ENCODE measurements at places on chromosomes 3 and 15.
A peak's percentile ranks its signal among the peaks of the same experiment; 100 is the strongest.

- no peak for DNase-seq
These were observed 2.2 kb downstream of the P2RY14 start for GRCh38 chr3:151276038-151276686.

- DNase-seq = no peak
These were observed 28.8 kb downstream of the GBE1 start for GRCh38 chr3:81732642-81733041.

- DNase-seq = no peak
These were observed 138.3 kb upstream of the MYRIP start for GRCh38 chr3:39671116-39671515.

DNA sequence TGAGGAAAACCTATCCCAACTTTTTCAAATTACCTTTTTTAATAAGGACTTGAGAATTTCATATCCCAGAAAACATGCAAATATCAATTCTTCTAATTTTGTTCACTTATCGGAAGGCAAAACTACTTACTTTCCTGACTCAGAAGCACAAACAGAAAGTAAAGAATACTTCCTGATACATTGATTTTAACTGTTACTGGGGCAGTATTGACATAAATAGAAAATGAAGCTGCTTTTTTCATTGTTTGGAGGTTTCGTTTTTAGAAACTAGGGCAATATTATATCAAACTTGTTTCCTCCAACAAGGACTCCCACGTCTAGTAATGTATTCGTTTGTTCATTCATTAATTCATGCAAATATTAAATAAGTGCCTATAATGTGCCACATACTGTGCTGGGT, 19.1 kb downstream of the PAQR9 start:
- no peak for DNase-seq

GRCh38 chr3:159841766-159842165, 146.9 kb upstream of the IL12A start:
- DNase-seq = no peak

GRCh38 chr15:90790561-90790960, 73.4 kb downstream of the BLM start:
- no peak for DNase-seq

GRCh38 chr3:150825916-150826377, 63.0 kb upstream of the SIAH2 start:
- DNase-seq = no peak

DNA sequence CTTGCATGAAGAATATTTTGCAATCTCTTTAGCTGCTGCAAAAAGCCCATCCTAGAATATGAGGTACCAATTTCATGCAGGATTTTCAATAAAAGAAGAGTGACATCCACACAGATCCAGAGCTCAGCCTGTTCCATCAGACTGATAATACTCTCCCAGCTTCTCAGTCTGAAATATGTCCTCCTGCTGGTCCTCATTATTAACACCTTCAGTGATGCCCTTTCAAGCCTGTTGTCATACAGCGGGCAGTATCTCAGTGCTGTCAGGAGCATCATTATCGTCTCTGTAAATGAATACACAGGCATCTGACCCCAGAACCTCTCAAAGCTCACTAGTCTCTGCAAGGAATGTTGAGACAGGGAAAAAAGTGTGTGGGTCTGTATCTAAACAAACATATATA, 1387.8 kb downstream of the OTOL1 start:
- DNase-seq = no peak

DNA sequence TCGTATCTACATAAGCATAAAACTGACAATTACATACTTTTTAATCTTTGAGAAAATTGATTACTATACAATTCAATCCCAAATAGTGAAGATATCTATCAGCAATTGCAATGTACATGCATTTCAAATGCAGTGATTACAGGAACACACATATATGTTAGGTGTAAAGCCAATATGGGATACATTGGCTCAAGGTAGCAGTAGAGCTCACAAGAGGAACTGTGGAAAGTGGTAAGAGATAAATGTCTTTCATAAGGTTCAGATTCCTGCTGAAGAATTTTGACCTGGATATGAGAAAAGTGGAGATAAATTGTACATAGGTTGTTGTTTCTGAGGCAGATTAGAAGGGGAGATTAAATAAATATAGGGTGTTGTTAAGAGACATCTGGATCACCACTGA, 1280.5 kb downstream of the OTOL1 start:
- no peak for DNase-seq

- no peak for DNase-seq
These were observed 104.4 kb downstream of the RPL22L1 start for GRCh38 chr3:170765419-170766078.

- no peak for DNase-seq
These were observed 118.5 kb upstream of the LIPC start for GRCh38 chr15:58313304-58313703.

DNA sequence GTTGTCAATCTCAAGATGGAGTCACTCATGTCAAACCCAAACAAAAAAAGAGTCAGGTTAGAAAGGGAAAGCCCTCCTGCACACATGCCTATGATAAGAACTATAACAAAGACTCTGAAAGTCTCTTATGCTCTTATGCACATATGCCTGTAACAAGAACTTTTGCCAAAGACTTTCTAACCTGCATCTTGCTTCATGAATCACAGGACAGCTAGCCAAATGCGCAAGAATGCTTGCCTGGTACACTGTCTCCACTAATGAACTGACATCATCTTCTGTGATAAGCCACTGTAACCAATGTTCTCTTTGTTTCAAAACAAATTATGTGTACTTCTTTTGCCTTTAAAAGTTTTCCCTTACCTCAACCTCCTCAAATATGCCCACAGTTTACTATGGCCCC, 18.2 kb upstream of the EHHADH start:
- DNase-seq = no peak

DNA sequence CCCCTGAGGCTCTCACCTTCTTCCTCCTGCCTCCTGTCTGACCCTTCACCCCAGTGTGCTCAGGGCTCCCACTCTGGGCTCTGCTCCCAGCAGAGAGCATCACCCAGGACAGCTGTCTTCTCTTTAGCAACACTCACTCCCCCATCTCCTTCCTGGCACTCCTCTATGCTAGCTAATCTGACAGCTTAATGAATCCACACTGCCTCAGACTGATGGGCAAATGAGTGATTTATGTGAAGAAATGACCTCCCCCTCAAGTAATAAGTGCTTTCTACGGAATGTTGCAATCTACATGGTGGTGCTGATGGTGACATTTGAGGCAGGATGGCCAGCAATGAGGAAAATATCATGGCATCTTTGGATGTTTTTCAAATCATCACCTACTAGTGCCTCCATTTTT, 83.6 kb downstream of the LSM3 start:
- no peak for DNase-seq

DNA sequence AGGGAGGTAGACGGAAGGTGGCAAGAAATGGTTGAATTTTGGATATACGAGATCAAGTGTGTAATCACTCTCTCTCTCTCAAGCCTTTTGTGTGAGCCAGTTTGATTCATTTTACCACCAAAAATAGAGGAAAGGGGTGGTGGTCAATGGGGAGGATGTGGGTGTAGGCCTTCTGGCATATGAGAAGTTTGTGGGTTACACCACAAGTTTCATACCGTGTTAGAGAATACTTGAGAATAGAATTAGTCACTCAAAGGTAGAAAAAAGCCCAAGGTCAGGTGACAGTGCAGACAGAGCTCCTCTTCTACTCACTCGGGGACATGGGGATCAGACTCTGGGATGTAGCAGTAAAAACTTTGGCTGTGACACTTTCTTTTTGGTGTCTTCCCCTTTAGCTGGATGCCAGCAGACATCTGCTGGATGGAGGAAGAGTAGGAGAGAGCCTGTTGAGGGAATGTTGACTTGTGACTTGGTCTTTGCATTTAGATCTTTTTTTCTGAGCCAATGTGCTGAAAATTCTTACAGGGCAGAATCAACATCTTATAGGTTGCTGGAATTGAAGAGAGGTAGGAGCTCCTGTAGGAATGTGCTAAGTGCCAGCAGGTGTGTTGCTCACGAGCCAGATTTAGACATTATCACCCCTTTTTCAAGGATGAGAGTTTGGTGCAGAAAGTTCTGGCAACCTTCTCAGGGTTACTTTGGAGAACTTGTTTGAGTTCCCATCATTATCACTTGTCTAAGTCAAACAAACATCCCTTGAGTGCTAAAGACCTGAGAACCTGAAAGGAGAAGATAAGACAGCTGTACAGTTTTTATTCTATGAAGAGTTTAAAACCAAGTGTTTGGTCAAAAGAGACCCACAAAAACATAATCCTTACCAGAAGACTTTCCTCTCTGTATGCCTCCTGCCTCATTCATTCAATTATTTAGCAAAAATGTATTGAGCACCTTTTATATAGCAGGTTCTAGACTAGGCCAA, 43.9 kb upstream of the RYK start:
- peak; percentile 74 for DNase-seq

GRCh38 chr3:110909839-110910238, 161.8 kb upstream of the NECTIN3 start:
- DNase-seq = no peak

DNA sequence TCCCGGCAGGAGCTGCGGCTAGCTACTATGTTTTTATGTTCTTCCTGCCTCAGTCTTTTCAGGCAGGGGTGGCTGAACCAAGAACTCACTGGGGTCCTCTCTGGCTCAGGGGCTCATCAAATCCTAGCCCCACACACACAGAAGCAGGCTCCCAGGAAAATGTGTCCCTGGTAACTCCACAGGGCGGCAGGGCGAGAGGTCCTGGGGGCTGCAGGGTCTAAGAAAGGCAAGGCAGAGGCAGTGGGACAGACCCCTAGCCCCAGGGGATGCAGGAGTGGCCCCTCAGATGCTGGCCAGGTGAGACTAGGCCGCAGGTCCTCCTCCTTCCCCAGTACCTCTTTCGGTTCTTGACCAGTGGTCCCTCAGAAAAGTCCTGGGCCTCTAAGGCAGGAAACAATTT, 48.9 kb downstream of the PTH1R start:
- no peak for DNase-seq

- DNase-seq = no peak
These were observed 34.2 kb upstream of the GALNT15 start for GRCh38 chr3:16140116-16140893.

DNA sequence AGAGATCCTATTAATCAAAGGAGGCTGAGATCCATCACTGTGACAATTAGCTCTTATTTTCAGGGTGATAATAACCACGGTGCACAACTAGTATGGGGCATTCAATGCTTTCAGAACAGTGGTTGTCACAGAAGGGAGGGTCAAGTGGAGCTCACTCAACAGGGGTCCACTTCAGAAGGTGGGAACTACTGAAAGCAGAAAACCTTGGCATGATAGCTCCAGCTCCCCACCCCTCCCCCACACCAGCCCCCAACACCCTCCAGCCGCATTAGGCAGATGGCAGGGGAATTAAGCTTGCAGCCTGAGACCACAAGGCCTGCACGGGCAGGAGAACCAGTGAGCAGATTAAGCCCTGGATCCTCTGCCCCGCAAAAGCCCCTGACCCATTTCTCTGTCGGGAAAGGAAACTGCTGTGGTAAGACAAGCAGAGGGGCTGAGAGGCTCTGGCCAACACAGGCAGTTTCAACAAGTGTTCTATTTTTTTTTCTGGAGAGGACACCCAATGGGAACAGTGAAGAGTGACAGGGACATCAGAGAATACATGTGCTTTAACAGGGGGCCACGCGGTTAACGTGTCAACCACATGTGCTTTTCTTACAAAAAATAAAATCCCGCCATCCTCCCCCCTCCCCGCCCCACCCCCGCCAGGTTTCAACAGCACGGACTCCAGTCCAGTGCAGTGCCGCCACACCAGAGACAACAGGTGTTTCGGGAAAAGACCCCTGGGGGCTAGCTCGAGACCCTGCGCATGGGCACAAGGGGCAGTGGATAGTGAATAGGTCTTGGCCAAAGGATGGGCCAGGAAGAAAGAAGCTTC, 997 bp downstream of the FYCO1 start:
- DNase-seq = peak; percentile 41

GRCh38 chr3:51862886-51863285, 1.5 kb downstream of the IQCF2 start:
- DNase-seq = no peak

- no peak for DNase-seq
These were observed 176.1 kb downstream of the MINAR1 start for GRCh38 chr15:79608066-79608864.

- peak; percentile 5 for DNase-seq
These were observed 157.7 kb upstream of the FAM3D start for GRCh38 chr3:58824285-58824684.

DNA sequence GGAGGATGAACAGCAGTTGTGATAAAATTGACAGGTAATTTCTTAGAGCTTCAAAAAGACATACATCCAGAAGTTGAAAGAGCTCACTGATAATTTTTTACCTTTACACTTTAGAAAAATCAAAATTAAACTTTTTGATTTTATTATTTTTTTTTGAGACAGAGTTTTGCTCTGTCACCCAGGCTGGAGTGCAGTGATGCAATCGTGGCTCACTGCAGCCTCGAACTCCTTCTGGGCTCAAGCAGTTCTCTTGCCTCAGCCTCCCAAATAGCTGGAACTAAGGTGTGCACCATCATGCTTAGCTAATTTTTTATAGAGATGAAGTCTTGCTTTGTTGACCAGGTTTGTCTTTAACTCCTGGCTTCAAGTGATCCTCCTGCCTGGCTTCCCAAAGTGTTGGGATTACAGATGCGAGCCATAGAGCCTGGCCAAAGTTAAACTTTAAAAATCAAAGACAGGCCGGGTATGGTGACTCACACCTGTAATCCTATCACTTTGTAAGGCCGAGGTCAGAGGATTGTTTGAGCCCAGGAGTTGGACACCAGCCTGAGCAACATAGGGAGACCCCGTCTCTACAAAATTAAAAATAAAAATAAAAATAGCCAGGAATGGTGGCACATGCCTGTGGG, 21.7 kb downstream of the PLA2G4F start:
- no peak for DNase-seq

GRCh38 chr15:27330326-27330725, 359.3 kb downstream of the GABRG3 start:
- no peak for DNase-seq

DNA sequence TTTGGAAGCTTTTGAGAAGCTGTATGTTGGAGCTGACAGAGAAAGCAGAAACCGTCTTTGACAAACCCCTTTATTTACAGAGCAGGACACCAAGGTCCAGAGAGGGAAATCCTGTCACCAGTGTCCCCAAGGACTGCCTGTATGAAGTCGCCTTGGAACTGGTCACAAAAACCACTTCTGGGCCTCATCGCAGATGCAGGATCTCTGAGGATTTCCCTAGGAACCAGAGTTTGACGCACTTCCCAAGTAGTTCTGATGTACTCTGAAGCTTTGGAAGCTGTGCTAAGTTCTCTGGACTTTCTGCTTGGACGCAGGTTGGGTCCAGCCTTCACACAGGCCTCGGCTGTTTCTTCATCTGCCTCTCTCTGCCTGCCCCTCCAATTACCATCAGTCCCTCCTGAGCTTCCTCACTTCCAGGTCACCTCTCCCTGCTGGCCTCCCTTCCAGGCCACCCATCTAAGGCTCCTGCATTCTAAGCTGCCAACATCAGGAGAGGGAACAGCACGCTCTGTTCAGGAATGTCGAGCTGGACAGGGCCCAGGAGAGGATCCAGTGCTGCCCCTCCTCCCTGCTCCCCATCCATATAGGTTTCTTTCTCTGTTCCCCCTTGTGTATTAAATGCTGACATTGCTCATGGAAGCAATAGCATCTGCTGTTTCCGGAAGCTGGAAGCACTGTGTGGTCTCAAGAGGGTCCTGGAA, 270.8 kb downstream of the OPA1 start:
- DNase-seq = no peak

Measured in stimulated activated CD4-positive, alpha-beta T cell treated with anti-CD3 and anti-CD28 coated beads, Interleukin-1b, Interleukin-23, amount 100 ng/mL, for 48 hours (primary cell).